NCI-H1436 (cell line): ENCODE measurements at places on chromosomes 6 and 20.

DNA sequence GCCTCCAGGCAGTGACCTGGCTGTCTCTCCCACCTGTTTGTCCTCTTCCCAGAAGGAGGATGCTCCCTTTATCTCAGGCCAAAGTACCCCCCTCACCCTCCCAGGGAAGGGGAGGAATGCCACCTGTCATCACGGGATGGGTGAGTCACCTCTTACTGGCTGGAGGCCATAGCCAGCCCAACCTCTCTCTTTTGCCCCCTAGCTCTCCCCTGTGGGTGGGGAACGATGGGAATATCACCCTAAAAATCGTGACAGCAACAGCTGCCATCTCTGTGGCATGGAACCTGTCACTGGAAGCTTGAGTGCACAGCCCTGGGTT lies 137.5 kb upstream of the PTPN1 start:
- no peak for DNase-seq

DNA sequence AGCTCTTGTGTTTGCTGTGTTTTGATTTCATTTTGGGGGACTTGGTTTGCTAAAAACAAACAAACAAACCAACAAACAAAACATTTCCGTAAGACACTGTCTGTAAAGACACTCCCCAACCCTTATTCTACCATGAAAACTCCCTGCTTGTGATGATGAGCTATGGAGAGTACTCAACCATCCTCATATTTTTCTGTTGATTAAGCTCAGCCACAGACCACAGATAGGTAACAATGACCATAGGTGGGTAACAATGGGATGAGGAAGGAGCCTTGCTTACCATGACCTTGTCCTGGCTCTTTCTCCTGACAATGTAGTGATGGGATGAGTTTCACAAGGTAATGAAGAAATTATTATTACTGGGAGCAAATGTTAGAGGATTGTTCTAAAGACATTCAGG lies 11.4 kb upstream of the FAM83B start:
- no peak for DNase-seq

- no peak for DNase-seq
Observed at GRCh38 chr20:6006603-6006949, 47.3 kb downstream of the LRRN4 start.

GRCh38 chr20:61304750-61305149 lies 52.7 kb downstream of the CDH4 start:
- no peak for DNase-seq

DNA sequence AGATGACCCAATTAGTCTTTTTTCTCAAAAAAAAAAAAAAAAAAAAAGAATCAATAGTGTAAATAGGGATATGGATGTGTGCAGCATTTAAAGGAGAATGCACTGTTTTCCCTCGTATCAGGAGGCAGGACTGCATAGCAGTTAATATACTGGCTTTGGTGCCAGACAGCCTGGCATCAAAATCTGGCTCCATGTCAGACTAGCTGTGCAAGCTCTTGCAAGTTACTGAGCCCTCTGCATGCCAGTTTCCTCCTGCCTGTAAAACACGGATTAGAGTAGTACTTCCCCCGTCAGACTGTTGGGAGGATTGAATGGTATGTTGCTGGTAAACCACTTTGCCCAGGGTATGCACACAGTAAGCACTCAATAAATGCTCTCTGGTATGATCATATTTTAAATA lies 594.2 kb upstream of the CHD6 start:
- DNase-seq: no peak

DNA sequence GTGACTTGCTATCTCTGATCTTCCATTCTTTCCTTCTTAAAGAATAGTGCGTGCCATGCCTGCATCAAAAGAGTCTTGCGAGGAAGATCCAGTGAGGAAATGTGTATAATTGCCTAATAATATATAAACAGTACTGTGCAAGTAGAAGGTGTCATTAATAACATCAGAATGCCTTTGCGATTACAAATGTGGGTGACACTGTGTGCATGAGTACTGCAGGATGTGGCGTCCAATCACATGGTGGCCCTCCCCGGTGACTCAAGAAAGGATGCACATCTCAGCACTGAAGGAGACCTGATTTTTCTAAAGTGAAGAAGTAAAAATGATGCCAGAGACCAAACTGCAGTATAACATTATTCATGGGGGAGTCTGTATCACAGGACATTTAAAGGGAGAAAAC lies 107.5 kb upstream of the EDN1 start:
- no peak for DNase-seq

DNA sequence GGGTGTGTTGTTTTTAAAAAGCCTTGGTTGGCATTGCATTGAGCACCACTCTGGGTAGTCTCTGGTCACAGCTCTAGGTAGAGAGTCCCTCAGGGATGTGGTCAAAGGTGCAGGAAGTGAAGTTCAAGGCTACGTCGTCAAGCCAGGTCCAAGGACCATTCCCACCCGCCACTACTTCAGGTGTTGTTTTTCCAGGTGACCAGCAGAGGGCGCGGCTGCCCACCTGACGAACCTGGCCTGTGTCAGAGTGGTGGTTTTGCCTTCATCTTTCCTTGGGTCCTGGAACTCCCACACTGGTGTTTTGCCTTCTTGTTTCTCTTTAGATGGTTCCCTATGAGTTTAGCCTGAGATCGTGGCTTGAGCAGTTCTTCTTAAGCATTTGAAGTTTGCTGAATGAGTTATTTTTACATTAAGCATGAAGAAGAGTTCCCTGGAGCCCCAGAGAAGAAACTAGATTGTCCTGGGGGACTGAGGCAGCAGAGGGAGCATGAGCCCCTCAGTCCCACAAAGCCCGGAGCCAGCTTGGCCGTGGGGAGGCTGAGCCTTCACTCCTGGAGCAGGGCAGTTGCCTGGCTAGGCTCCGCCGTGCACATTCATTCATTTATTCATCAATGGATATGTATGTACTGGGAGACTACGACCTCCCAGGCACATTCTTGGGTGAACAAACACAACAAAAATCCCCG lies 5.6 kb upstream of the PHACTR3 start:
- DNase-seq: peak; percentile 1

DNA sequence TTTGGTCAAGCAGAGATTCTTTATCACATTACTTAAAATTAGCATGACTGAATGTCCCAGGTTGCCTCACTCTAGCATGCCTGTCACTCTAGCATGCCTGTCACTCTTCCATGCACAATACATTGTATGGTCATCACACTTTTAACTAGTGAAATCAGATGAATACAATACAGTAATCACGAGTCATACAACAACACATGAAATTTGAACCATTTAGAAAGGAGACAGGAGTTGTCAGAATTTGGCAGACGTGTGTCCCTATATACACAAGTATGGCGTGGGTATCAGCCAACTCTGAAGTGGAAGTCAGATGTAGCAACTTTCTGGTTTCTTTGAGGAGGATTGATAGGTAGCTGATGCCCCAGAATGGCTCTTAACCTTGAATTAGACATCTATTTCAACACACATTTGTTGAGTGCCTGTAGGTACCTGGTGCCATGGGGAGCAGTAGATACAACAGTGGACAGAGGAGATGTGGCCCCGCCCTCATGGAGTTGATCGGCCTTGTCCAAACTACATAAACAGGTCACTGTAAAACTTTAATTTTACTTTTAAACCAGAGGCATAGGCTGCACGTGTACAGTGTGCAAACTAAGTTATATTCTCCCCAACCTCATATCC lies 116.1 kb upstream of the TIAM2 start:
- DNase-seq: no peak

- DNase-seq: no peak
Observed at GRCh38 chr20:11740975-11741374, 176.7 kb upstream of the BTBD3 start.

- no peak for DNase-seq
Observed at GRCh38 chr6:36312854-36313648, 23.6 kb downstream of the BNIP5 start.

- DNase-seq: no peak
Observed at GRCh38 chr6:54690596-54690995, 156.0 kb upstream of the FAM83B start.

DNA sequence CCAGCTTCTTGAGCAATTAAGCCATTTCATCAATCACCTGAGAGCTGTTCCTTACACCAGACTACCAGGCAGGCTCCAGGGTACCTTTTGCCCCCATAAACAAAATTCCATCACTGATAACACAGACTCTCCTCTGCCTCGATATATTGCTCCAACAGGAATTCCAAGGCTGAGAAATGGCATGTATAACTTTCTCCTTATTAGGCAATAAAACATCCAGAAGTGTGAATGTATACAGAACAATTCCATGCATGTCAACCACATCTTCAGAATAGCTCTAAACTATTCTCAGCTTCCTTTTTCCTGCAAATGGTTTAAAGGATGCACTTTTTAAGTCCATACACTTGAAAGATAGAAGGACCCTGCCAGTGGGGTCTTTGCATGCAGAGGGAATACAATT lies 73.8 kb downstream of the EDN3 start:
- no peak for DNase-seq

- no peak for DNase-seq
Observed at GRCh38 chr6:106574741-106575458, 54.4 kb downstream of the RTN4IP1 start.

- DNase-seq: no peak
Observed at GRCh38 chr20:43565758-43566104, 6.9 kb downstream of the SGK2 start.

DNA sequence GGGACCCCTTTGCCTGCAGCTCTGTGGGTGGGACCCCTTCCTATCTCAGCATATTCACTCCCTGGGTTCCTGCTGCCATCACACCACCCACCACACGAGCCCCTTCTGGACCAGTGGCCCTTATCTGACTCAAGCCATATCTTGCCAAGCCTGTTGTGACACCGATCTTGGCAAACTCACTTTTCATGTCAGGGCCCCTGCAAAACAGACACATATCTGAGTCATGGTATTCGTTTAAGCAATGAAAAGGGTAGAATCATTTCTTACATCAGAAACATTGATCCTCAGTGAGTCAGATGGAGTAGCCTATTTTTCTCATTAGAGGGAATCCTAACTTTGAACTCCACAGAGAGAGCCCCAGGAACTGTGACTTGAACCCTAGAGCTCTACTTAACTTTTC lies 10.6 kb downstream of the RAET1E start:
- DNase-seq: no peak

DNA sequence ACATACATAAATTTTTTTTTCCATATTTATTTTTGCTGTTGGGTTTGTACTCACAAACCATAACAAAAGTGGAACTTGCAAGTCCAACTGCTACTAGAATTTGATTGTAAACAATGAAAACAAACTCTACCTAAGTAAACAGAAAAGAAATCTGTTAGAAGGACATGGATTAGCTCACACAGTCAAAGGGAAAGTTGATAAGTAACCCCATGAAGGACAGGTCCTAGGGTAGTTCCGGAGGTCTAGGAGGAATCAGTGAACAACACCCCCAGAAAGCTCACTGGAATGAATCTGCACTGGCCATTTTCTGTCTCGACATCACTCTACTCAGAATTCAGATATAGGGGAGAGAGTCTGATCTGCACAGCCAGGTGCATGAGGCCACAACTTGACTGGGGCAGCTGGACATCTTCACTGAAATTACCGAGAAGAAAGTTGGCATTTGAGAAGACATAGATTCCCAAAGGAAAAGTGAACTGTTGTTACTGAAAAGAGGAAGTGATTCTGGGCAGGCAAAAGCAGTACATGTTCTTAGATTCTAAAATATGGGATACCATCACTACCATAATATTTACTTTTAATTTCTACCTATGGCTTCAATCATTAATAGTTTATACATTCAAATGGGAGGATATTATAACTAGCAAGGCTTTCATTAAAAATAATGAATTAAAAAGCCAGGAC lies 76.4 kb downstream of the HMGN3 start:
- no peak for DNase-seq

DNA sequence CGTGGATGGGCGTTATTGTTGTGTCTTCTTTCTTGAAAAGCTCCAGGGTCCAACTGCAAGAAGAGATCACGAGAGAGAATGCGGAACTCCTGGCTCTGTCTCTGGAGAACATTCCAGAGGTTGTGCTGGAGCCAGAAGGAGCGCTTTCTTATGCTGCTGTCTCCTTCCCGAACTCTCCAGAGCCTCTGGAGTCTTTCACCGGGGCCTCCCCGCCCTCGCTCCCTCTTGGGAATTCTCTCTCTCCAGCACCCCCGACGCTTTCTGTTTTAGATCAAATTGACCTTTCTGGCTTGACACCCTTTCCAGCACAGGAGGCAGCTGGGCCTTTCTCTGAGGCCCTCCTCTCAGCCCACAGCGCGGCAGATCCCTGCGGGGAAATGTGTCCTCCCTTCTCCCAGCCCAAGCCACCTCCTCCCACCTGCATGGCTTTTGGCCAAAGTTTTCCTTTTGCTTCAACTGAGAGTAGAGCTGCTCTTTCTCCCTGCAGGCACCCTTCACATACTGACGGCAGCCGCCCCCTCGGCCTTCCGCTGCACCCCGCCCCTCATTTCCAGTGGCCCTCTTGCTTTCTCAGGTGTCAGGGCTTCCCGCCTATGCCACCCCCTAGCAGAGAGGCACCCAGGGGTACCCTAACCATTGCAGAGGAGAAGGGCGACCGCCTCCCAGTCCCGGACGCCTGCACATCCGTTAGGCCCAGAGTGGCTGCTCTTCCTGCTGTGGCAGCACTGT lies 6.6 kb upstream of the CCR6 start:
- DNase-seq: no peak

GRCh38 chr6:124294574-124295200 lies 491.0 kb downstream of the NKAIN2 start:
- DNase-seq: no peak

- DNase-seq: peak; percentile 33
Observed at GRCh38 chr20:1185790-1186334, 1.1 kb upstream of the TMEM74B start.

DNA sequence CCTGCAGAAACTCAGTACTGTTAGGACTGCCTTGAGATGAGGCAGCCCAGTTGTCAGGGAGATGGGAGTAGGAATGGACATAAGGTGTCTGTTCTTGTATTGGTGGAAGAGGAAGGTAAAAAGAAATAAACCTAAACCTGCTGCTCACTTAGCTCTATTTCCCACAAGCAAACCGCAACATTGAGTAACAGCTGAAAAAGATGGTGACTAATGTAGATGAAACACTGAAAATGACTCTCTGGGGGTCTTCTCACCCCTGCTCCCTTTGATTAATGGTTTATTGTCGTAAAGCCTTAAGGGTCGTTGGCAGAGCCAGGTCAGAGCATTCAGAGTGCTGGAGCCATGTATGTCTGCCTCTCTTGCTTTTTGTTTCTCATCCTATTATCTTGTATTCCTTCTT lies 87.5 kb downstream of the FOXO3 start:
- no peak for DNase-seq
